ENCODE measurements at places on chromosomes 3 and 15.

GRCh38 chr15:20409247-20409646, 132.4 kb downstream of the GOLGA6L6 start:
- DNase-seq = no peak

DNA sequence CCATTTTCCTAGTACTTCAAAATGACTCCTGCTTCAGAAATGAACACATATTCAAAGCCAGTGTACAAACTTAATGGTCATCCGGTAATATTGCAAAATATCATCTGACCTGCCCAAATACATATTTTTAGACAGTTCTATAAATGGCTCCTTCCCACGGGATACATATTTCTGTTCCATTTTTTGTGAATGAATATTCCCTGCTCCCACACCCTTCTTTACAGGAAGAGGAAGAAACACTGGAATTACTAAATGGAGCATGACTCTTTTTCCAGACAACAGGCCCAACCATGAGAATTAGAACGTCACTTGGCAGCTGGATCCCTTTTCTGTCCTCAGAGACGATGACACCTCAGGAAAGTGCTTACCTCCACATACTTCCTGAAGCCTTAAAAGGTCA, 38.0 kb upstream of the CBLB start:
- no peak for DNase-seq

DNA sequence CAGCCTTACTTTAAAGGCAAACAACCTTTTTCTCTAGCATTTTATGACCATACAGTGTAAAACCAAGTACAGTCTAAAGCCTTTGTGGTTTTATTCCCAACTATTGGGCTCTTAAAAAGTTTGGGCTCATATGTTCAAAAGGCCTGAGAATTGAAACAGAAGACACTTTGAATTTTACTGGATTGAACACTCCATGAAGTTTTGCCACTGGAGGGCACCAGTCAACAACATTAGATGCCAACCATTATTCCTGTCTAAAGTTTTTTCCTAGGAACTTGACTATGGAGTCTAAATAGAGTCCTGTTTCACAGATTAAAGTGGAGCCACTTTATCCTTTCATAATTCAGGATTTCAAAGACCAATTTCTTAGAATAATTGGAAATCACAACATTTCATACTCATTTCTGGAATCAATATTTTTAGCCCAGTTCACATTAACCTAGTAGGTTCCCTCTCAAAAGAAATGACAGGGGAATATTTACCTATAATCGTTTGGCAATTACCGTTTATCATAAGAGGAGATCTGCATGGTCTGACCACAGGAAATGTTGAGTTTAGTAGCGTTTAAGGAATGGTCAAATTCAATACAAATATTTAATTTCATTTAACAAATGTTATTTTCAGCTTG, 244.1 kb upstream of the PDZRN3 start:
- DNase-seq = no peak

- DNase-seq = no peak
Observed at GRCh38 chr3:61748288-61748687, 186.9 kb downstream of the PTPRG start.

DNA sequence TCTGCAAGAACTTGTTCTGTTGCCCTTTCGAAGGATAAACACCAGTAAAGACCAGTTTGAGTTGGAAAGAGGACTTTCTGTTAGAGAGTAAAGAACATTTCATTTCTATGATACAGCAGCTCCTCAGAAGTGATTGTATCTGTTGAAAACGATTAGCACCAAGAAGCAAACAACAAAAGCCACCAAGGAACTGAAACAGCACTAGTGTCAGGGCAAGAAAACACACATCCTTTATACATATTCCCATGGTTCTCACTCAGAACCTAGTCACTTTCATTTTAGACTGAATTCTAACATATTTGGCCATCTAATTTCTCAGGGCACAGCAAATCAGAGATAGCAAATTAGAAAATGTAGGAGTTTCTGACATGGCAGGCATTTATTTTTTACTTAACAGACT, 116.1 kb downstream of the ATP1B3 start:
- no peak for DNase-seq

DNA sequence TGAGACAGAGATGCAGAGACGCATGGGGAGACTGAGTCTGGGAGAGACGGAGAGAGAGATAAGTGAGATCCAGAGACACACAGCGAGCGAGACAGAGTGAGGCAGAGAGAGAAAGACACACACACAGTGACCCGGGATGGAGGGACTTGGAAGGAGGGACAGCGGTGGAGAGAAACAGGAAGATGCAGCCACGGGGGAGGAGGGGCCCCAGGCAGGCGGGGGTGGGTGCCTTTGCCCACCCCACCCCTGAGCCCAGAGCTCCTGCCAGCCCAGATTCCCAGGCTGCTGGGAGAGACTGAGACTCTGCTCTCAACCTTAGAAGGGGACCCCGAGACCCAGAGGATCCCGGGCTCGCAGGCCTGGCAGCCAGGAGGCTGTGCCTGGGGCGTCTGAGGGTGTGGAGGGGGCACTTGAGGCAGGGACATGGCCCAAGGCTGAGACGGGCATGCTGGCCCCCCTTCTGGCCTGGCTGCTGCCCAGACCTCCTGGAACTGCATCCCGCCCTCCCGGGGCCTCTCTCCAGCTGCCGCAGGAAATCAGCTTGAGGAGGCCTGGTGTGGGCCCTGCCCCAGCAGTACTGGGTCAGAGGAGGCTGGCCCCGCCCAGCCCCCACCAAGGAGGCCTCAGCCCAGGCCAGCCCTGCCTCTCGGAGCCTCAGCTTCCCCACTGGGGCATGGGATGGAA, 18.1 kb downstream of the H1-8 start:
- no peak for DNase-seq

DNA sequence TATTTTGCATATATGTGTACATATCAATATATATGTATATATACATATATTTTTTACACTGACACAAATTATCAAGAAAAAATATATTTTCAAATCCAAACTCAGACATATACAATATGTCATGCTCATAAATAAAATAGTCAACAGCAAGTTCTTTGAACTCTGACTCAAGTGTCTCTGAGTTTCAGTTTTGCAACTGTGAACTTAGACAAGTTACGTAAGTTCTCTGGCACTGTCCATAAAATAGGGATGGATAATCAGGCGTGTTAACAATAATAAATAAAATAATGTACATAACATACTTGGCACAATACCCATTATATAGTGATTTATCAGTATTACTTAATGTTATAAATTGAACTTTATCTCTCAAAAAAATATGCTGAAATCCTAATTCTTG, 12.1 kb upstream of the XRN1 start:
- DNase-seq = no peak

- DNase-seq = no peak
Observed at GRCh38 chr15:87973501-87974215, 282.9 kb downstream of the NTRK3 start.

GRCh38 chr3:184594371-184595001, 32.9 kb downstream of the EPHB3 start:
- no peak for DNase-seq

GRCh38 chr15:83413054-83413719, 34.0 kb upstream of the SH3GL3 start:
- DNase-seq = no peak

- DNase-seq = no peak
Observed at GRCh38 chr3:134998158-134998557, 203.1 kb downstream of the EPHB1 start.

DNA sequence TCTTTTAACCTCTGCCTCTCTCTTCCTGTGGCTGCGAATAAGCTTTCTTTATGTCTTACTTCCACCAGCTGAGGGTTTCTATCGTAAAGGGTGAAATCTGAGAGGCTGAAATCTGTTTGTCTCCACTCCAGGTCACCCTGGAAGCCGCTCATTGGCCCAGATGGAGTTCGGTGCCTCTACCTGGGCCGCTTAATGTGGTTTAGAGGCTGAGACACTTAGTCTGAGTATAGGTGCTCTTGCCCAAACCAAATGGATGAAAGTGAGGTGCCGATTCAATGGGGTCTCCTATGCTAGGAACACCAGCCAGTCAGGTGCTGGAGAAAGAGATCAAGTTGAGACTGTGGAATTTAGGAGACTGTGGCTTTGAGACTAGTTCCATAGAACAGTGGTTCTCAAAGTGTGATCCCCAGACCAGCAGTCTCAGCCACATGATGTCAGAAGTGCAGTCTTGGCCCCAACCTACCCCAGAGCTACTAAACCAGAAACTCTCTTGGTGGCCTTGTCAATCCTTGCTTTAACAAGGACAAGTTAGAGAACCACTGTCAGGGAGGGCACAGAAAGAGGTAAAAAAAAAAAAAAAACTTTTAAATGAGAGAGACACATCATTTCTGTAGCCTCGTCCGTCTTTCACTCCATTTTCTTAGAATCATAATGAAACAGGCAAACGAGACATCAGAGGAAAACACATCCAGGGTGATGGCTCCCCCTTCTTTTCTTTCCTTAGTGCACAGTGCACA, 54.9 kb upstream of the CCR2 start:
- no peak for DNase-seq

GRCh38 chr15:90340345-90340744, 11.7 kb upstream of the ZNF774 start:
- DNase-seq = no peak

GRCh38 chr3:193708270-193708669, 115.3 kb downstream of the OPA1 start:
- no peak for DNase-seq

GRCh38 chr15:40957581-40958051, 4.3 kb downstream of the CHAC1 start:
- DNase-seq = no peak

DNA sequence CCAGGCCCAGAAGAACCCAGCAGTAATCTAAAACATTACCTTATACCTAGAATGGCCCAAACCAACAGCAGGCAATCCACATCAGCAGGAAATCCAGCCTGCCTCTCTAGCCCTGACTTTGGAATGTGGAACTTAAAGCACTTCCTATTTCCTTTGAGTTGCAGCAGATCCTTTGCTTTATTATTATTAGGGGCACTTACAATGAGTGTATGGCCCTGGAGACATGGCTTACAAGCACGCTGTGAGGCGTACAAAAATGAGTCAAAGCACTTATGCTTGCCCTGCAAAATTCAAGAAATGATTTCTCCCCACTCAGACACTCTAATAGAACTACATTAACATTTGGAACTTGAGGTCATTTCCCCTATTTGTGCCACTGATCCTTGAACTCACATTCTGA, 9.5 kb upstream of the KNSTRN start:
- DNase-seq = no peak

DNA sequence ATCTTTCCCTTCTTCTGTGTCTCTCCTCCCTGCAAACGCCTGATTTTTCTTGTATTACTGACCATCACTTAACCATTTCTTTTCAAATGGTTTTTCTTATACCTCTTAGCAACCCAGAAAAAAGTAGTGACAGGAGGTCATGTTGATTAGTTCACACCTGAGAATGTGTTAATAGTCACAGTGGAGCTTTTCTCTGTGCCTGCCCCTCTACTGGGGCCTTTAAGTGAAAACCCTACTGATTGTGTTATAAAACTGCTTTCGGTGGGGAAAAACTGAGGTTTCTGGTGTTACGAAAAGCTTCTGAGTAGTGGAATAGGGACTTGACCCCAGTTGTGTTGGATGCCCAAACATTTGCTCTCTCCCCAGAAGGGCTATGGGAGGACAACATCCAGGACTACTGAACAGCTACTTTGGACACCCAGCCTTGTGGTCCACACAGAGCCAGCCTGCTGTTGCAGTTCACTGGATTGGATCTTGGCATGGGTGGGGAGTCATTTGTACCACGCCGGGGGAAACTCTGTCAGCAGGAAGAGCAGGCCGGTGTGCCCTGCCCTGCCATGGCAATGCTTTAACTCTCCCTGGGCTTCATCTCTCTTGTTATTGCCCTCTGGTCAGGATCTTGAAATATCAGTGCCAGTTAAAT, 10.3 kb downstream of the GPR87 start:
- DNase-seq = no peak

GRCh38 chr3:84961521-84962255, 2.9 kb downstream of the CADM2 start:
- DNase-seq = no peak
